ENCODE measurements at places on chromosomes 2 and 18.

- no peak for DNase-seq
Measured at GRCh38 chr2:47026748-47027534, 111.3 kb upstream of the MCFD2 start.

- no peak for DNase-seq
Measured at GRCh38 chr2:99201959-99202678, 21.1 kb downstream of the MRPL30 start.

DNA sequence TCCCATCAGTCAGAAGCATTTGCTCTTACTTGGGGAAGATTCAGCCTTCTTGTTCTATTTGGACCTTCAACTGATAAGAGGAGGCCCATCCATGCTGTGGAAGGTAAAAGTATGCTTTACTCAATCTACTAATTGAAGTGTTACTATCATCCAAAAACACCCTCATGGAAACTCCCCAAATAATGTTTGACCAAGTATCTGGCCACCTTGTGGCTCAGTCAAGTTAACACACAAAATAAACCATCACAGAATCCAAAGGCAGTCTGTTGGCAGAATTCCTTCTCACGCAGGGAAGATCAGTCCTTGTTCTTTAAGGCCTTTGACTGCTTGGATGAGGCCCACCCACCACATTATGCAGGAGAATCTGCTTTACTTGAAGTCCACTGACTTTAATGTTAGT is 531.2 kb upstream of the SMIM21 start:
- no peak for DNase-seq

- DNase-seq = no peak
Measured at GRCh38 chr2:89844221-89844943, 1152.9 kb downstream of the RPIA start.

DNA sequence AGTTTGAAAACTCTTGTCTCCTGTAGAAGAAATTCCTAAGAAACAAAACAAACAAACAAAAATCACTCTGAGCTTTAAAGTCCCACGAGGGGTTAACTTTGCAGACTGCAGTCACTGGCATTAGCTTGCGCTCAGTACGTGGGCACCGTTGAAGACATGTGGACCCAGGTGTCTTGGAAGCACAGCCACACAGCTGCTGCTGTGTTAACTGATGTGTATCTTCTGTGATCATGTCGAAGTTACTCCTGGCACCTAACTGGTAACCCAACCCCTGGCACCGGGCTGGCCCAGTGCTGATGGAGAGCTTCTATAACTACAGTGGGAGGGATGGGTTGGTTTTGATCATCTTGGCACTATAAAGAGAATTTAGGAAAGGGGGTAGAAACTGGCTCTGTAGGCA is 51.6 kb upstream of the FHL2 start:
- DNase-seq = no peak

GRCh38 chr18:47748847-47749599 is 181.4 kb downstream of the SMAD2 start:
- DNase-seq = peak; percentile 74

- no peak for DNase-seq
Measured at GRCh38 chr2:227861011-227861410, 10.4 kb upstream of the DAW1 start.

GRCh38 chr18:12072996-12073395 is 20.6 kb upstream of the ANKRD62 start:
- no peak for DNase-seq

DNA sequence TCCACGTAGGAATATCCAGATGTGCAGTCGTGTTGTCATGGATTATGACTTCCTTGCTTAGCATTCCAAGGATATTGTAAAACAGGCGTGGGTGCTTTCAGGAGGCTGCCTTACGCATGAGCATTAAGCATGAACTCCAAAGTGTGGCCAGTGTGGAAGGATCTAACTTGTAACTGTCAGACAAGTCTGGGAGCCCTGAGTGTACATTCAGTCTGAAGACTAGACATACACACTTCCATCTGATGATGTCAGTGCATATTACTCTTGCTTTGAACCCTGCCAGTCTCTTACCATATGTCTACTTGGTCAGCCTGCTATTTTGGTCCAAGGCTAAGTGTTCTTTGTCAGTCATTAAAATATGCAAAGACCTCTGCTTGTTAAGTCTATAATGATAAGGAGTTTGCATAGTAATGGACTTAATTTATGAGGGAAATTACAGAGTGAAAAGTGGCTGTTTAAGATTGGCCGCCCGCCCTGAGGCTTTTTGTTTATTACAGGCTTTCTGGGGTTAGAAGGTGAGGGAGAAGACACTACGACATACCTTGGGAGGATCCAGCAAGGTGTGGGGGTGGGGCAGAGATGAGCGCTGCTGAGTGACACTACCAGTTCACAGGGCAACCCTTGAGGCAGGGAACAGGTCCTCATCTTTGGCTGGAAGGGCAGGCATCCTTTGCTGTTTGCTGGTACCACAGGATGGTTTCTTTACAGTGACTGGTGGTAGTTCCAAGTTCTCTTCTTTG is 48.3 kb downstream of the CABLES1 start:
- DNase-seq = no peak

GRCh38 chr18:74898965-74899364 is 301.3 kb downstream of the ZNF407 start:
- DNase-seq = no peak

- no peak for DNase-seq
Measured at GRCh38 chr2:163641986-163642385, 93.8 kb downstream of the FIGN start.

DNA sequence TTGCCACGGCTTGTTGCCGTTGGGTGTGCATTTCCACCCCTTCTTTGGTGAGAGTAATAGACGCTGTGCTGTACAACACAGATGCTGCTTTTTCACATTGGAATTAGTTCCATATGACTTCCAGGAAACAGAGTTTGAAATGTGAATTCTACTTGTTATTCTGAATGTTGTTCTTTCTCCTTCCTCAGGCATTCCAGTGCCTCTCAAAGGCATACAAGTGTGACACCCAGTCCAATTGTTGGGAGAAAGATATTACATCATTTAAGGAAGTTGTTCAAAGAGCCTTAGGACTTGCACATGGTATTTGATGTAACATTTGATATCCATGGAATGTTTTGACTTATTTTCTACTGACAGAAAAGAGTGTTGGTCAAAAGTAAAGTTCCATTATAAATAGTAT is 134.4 kb upstream of the LTBP1 start:
- DNase-seq = no peak

GRCh38 chr2:1899396-1899730 is 155.0 kb upstream of the PXDN start:
- DNase-seq = no peak

GRCh38 chr2:106736221-106736620 is 149.7 kb downstream of the ST6GAL2 start:
- no peak for DNase-seq

- no peak for DNase-seq
Measured at GRCh38 chr2:105087273-105087672, 49.4 kb downstream of the MRPS9 start.

DNA sequence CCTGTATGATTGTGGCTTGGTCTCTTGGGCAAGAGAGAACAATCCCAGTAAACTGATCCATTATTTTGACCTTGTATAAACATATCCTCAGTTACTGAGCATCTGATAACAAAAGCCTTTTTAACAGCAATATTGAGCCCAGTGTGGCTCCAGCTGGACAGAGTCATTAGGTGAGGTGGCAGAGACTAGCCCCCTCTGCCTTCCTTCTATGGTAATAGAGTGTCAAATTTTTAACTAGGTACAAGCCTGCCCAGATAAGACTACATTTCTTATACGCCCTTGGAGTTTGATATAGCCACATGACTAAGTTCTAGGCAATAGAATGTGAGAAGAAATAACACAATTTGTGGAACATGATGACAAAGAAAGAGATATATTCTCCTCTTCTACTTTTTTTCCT is 56.2 kb downstream of the HNMT start:
- DNase-seq = no peak

GRCh38 chr2:238790126-238790832 is 57.6 kb upstream of the TWIST2 start:
- no peak for DNase-seq

DNA sequence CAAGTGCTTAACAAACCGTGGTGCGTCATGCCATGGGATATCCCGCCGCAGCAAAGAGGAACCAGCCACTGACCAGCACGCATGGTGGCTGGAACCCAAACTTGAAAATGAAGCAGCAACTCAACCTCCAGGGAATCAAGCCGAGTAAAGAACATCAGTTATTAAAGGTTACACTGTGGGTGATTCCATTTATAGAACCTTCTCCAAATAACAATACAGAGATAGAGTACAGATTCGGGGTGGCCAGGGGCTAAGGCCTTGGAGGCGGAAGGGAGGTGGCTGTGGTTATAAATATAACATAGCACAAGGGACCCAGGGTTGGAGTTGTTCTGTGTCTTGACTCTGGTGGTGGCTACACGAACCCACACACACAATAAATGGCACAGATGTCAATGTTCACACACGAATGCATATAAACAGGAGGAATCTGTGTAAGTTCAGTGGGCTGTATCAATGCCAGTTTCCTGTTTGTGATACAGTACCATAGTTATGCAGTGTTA is 123.1 kb downstream of the EIPR1 start:
- no peak for DNase-seq

DNA sequence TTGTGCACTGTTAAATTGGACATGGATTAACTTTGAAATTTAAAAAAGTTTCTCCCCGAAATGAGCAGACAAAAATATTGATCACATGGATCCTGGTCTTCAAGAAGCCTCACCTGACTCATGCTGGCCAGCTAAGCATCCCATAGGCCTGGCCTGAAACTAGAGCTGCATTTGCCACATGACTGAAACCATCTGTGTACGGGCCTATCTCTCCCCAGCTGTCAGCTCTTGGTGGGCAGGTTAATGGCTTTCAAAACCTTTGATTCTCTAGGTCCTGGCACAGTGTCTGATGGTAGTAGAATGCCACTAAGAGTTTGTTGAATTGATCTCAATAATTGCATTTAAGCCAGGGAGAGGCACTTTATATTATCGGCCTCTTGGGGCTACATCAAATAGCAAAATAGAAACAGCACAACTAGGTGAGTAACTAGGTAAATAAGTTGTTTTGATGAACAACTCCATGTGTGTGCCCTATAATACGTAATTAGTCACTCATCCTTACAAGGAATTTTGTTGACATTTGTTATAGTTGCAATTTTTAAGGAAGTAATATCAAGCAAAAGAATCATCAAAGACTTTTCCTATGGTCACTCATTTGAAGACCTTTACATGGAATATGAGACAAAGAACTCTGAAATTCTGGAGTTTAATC is 251.1 kb downstream of the SP3 start:
- DNase-seq = no peak

DNA sequence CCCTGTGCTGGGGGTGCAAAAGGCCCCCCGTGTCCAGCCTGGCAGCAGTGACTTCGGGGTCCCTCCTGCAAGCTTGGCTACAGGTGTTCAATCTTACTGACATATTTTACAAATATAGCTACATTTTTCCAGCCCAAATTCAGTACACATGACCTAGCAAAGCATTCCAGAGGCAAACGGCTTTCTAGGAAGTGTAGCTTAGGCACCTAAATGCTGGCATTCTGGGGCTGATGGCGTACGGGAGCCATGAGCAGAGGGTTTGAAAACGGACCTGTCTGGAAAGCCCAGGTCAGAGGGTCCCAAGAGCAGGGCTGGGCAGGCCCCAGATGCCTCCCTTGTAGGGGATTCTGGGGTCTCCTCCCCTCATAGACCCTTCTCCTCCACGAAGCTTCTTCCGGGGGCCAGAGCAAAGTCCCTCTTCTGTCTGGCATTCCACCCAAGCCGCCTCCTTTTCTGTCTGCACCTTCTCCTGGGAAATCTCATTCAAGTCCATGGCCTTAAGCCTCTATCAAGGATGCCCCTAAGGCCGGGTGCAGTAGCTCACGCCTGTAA is 63.3 kb upstream of the ASAP2 start:
- no peak for DNase-seq

DNA sequence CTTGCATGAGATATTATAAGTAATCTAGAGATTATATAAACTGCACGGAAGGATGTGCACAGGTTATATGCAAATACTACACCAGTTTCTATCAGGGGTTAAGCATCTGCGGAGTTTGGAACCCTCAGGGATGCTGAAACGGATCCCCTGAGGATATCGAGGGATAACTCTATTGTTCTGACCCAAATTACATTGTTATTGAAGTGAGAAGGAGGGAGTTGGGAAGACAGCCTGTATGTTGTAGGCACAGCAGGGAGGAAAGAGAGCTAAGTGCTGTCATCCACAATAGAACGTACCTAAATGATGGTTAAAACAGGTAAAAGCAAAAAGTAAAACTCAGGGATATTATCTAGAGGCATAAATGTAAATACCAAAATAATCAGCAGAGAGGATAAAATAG is 44.6 kb upstream of the SMAD2 start:
- DNase-seq = no peak

- DNase-seq = no peak
Measured at GRCh38 chr18:28485918-28486317, 309.0 kb upstream of the CDH2 start.

- peak; percentile 28 for DNase-seq
Measured at GRCh38 chr2:160042054-160042453, 20.4 kb downstream of the PLA2R1 start.

DNA sequence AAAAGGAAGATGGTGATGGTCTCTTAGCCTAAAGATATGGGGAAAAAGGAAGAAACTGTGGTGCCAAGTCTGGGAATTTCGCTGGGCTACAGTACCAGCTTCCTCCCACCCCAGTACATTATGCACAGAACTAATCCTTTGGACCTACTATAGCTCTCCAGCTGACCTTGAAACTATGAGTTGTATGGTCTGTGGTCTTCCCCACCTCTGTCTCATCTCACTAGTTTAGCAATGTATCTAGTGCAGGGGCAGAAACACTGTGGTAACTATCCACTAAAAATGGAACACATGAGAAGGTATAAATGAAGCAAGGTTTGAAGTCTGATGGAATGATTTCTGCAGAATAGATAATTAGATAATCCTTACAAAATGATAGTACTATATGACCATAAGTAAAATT is 190.4 kb upstream of the CCDC150 start:
- no peak for DNase-seq

GRCh38 chr2:27583390-27583915 is 611 bp downstream of the ZNF512 start:
- no peak for DNase-seq

DNA sequence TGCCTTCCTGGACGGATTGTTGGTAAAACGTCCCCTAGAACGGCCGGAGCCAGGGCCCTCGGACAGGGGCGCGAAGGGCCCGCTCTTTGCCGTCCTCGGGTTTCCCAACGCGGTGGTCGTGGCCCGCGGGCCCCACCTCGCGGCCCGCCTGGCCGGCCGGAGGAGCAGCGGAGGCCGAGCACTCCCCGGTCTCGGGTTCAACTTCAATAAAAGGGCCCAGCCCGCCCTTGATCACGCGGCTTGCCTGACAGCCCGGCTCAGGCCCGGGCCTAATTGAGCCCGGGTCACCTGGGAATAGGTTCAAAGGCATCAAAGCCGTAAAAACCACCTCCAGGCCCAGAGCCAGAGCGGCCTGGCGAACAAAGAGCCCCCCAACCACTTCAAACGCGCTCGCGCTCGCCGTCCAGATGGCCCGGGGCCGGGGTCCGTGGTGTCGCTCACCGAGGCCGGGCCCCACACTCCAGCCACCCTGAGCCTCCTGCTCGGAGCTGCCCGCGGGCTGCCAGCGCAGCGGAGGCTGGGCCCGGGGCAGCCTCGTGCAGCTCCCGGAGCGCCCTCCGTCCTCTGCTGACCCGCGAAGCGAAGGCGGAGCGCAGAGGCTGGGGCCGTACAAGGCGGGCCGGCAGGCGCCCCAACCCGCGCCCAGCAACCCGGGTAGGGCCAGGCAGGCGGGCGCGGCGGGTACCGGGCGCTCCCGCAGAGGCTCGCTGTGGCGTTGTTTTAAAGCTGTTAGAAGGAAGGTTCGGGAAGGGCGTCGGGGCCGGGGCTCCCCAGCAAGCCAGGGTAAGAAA is 1.1 kb upstream of the TWIST2 start:
- DNase-seq = no peak

All from activated T-cell treated with anti-CD3 and anti-CD28 coated beads for 24 hours (primary cell).